ENCODE measurements at places on chromosomes 2 and 18.
A peak's percentile ranks its signal among the peaks of the same experiment; 100 is the strongest.

- no peak for DNase-seq
Measured at GRCh38 chr2:20192781-20193180, 32.1 kb downstream of the SDC1 start.

GRCh38 chr2:15640261-15640711 is 48.6 kb downstream of the DDX1 start:
- DNase-seq = peak; percentile 20

- DNase-seq = no peak
Measured at GRCh38 chr2:205060269-205060668, 515.0 kb downstream of the PARD3B start.

DNA sequence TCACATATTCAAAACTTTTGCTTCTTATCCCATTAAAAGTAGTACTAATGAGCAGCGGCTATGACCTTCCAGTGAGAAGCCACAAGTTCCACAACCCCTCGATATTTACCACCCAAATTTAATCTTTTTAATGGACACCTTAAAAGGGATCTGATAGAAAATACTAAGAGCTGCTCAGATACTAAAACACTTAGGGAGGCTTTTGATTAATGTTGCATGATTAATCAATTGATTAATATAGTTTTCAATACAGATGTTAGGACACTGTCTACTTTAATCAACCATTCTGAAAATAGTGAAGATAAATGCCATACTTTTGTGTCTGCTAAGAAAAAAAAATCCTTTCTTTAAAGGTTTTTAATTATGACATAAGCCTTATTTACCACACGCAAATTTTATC is 1312.8 kb upstream of the ACVR2A start:
- no peak for DNase-seq

GRCh38 chr2:24984912-24985311 is 13.2 kb upstream of the DNAJC27 start:
- DNase-seq = peak; percentile 4

- no peak for DNase-seq
Measured at GRCh38 chr18:54584065-54584464, 7.0 kb upstream of the DYNAP start.

GRCh38 chr2:217038001-217038400 is 178.1 kb upstream of the TNP1 start:
- DNase-seq = no peak

GRCh38 chr2:206969192-206969591 is 29.9 kb downstream of the CPO start:
- DNase-seq = no peak

- DNase-seq = peak; percentile 24
Measured at GRCh38 chr2:144519934-144520731, at the start of gene ZEB2. Gene ZEB2, minus strand, starts transcription at chr2:144520119. Its CDS starts 2,769 bp downstream, at chr2:144517350.

- DNase-seq = no peak
Measured at GRCh38 chr2:200335657-200336056, 29.2 kb downstream of the SPATS2L start.

DNA sequence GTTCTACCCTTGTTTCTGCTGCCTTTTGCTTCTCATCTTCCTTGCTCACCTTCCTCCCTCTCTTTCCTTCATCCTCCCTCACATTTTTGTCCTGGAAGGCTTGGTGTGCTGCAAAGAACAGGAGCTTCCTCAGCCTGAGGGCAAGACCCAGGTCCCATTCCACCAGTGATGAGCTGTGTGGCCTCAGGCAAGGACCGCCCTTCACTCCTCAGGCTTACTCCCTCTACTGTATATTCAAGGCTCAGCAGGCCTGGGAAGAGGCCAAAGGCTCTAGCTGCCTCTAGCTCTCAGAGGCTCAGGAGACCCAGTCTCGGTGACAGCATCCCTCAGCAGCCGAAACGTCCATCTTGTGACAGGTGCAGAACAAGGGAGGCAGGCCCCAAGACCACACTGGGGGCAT is 97.5 kb downstream of the MRO start:
- peak; percentile 40 for DNase-seq

GRCh38 chr18:35141567-35142274 is 99.1 kb upstream of the ZNF397 start:
- no peak for DNase-seq

DNA sequence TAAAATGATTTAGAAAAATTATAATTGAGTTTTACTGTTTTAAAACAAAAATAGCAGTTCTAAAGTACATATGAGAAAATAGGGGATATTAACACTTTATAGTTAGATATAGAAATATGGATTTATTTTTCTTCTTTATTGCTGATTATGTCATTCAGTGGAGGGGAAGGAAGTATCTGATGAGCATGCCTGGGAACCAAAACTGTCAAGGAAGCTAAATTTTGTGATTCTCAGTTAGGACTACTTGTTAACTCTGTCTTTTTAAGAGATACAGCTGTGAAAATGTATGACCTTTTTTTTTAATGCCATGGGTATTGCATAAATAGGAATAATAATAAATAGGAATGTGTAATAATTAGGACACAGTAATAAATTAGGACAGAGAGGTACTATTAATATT is 44.8 kb downstream of the ITGAV start:
- DNase-seq = no peak

DNA sequence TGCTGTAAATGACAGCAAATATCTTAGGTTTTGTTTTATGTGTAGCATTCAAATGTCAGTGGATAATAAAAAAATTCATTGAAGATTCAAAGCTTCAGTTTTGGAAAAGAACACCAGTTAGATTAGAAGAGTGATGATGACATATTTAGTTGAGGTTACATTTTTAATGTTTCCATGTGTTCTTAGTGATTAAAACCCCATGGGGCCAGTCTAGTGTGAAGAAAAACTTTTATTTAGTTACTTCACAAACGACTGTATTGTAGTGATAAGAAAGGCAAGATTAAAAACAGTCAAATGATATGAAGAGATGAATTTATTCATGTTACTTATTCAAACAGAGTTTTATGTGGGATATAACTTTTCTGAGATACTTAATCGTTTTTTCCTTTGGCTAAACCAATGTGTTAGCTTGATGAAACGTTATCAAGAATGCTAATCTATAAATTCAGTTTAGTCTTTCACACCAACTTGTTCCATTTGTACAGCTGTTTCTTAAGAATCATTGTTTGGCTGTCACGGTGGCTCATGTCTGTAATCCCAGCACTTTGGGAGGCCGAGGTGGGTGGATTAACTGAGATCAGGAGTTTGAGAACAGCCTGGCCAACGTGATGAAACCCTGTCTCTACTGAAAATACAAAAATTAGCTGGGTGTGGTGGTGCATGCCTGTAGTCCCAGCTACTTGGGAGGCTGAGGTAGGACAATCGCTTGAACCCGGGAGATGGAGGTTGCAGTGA is 11.6 kb downstream of the BMPR2 start:
- no peak for DNase-seq

DNA sequence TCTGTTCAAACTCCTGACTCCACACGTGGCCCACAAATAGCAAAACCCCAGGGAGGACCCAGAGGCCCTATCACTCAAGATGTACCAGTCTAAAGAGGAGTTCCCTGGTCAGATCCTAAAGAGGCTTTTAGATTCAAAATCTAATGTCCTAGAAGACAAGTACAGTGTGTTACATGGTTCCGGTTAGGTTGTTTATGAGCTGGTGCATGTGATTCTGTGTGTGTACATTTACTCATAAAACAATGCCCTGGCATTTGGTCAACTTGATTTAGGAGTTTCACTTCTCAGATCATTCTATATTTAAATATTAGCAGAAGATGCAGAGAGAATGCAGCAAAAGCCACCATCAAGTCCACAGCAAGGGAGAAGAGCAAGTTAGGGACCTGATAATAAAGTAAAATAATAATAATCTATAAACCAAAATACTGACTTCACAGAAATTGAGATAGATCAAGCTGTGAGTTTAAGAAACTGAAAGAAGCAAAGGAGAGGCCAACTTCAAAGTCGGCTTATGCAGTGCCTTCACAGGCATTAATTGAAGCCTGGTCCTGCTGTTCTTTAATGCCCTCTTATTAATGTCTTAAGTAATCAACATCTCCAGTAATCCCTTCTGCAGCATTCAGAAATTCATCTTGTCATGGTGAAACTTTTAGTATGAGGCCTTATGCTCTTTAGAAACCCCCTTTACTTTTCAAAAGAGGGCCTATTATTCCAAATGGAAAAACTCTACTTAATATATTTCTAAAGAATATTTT is 4.2 kb upstream of the AP1S3 start:
- DNase-seq = peak; percentile 41

- DNase-seq = no peak
Measured at GRCh38 chr18:8501044-8501443, 108.2 kb upstream of the RAB12 start.

DNA sequence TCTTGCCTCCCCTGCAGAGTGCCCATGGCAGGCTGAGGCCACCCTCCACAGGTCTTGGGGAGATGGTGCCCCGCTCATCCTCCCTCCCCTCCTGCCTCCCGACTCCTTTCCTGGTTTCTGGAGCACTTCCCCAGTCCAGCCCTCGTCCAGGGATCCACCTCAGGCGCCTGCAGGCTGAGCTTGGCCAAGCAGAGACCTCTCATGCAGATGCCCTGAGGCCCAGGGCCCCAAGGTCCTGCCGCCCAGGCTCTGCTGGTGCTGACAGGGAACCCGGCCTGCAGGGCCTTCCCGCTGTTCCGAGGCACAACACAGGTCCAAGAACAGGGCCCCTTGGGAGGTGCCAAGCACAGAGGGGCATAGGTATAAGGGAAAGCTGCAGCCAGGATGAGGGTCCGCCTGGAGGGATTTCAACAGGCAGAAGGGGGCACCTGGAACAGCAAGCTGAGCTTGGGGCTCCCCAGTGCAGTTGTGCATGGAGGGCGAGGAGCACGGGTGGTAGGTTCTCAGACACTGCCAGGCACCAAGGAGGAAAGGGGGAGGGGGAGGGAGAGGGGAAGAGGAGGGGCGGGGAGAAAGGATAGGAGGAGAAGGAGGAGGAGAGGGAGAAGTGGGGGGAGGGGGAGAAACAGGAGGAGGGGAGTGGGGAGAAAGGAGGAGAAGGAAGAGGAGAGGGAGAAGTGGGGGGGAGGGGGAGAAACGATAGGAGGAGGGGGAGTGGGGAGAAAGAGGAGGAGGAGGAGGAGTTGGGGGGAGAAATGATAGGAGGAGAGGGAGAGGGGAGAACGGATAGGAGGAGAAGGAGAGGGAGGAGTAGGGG is 1.2 kb upstream of the ANO7 start:
- no peak for DNase-seq

DNA sequence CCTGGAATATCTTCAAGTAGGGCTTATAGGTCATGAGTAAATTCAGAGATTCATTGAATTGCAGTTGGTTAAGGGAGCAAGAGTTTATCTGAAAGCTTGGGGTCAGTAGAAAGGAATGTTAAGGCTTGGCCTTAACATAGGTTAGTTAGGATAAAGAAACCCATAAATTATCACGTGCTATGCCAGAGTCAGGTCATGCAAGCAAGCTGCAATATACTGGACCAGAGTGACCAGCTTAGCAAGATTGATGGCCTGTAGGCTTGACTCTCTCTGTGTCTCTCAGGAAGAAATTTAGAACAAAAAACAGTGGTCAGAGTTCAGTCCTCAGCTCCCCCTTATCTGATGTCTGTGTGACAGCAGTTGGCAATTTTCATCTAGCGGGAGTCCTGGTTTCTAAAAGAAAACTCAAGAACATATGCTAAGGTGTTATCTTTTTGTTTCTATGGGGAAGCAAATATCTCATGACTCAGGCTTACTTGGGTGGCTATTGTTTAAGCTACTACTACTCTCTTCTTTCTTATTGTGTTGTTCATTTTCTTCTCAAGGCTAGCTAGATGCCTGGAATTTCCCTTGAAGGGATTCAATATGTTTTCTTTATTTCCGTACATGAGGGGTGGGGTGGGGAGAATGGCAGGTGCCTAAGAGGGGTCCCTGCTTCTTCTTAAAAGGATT is 28.7 kb upstream of the MARCO start:
- no peak for DNase-seq

DNA sequence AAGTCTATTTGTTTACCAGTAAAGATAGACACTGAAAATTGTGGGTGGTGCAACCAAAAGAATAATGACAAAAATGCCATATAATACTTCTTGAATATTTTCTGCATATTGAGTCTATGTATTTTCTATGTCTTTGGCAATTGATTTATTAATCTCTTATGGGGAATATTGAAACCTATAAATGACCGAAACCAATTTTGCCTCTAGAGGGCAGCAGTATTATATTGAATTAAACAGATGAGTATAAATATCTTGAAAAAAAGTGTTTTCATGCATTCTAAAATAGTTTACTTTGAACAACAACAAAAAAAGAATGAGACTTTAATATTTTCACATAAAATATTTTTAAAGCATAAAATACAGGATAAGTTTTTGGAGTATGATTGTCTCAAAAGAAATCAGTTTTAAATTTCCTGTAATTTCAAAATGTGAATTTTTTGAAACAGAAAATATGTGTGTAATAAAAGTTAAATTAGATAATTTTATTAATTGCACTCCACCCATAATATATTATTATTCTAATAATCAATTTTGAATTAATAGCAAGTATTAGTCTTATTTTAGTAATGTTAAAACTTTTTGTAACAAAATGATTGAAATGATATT is 49.9 kb upstream of the CALCRL start:
- DNase-seq = no peak

GRCh38 chr18:38301621-38302020 is 736.0 kb upstream of the CELF4 start:
- DNase-seq = no peak

DNA sequence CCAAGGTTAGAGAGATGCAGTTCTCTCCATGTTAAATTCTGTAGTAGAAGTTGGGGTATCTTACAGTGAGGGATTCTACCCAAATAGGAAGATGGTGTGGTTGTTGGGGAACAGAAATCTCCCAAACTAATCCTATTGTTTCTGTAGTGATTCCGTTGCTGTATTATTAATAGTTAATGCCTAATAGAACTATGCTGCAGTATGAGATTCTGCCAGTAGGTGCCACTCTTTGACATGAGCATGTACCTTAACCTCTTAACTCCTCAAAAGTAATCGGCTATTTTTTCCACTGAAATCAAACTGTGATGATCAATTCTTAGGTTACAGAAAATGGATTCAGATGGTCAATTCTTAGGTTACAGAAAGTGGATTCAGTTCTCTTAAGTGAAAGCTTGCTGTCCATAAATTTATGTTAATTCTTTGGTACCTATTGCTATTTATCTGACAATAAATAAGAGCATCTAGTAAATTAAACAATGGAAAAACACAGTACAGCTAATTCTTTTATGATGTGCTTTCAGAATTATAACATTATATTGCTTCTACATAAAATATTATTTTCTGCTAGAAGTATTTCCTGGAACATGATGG is 97.9 kb upstream of the DLX2 start:
- DNase-seq = no peak

- no peak for DNase-seq
Measured at GRCh38 chr2:10137053-10137843, 14.7 kb downstream of the RRM2 start.

All from RPMI8226 (cell line).